ENCODE measurements at places on chromosomes 1 and 21. TPM values are rescaled to one million over a fixed set of nuclear protein-coding genes. Genes with fewer than 3 reads are reported as not detected.

DNA sequence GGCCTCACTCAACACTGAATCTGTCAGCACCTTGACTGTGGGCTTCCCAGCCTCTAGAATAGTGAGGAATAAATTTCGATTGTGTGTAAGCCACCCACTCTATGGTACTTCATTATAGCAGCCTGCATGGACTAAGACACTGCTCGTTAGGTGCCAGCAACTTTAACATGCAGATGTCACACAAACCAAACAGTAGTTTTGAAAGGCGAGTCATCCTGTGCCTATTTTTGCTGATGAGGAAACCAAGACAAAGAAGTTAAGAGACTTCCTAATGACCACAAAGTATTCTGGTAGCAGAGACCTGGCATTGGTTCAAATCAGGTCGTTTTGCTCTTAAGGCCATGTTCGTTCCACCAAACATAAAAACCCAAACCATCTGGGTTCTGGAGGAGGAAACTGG, 42.9 kb downstream of the BATF3 start:
- DNase-seq = no peak

GRCh38 chr1:151945725-151946722, 36.7 kb upstream of the THEM4 start:
- peak; percentile 40 for DNase-seq

DNA sequence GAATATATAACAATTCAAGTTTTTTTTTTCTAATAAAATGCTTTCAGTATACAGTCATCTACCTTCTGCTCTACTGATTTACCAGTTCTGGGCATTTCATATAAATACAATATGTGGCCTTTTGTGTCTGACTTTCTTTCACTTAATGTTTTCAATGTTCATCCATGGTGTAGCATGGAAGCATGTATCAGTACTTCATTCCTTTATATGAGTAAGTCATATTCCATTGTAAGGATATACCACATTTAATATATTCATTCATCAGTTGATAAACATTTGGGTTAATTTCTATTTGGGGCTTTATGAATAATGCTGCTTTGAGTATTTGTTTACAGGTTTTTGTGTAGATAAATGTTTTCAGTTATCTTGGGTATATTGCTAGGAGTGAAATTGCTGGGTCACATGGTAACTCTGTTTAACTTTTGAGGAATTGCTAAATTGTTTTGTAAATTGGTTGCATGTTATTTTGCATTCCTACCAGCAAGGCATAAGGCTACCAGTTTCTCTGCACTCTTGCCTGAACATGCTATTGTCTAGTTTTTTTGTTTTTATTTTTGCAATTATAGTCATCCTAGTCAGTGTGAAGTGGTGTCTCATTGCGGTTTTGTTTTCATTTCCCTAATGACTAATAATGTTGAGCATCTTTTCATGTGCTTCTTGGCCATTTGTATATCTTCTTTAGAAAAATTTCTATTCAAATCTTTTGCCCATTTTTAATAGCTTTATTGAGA, 206.1 kb downstream of the TM2D1 start:
- no peak for DNase-seq

GRCh38 chr1:182484531-182485257, 34.7 kb downstream of the RGSL1 start:
- no peak for DNase-seq

DNA sequence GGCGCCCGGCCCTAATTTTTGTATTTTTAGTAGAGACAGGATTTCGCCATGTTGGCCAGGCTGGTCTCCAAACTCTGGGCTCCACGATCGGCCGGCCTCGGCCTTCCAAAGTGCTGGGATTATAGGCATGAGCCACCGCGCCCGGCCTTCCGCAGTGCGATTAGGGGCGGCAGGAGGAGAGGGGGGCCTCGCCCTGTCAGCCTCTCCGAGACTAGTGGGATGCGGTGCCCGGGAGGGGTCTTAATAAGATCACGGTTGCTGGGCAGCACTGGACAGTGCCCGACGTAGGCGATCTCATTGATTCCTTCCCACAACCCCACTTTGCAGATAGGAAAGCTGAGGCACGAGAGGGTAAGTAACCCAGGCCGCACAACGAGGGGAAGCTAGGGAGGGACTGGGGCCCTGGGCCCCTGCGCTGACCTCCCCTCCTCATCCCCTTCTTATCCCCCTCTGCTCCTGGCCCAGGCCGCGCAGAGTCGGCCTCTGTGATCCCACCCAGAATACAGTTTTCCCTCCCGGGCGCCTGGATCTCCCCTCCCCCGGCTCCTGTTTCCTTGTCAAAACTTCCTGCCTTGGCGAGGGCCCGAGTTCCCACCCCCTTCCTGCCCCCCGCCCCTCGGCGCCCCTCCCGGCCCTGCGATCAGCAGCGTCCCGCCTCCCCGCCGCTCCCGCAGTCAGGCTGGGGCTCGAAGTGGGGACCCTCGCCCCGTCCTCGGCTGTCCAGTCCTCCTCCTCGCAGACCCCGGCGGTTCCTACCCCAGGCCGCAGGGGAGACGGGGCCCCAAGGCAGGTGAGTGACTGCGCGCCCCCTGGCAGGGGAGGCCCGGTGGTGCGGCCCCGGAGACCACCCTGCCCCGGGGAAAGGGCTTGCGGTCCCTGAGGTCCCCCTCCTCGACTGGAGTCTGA, at the start of gene PEAR1:
Gene PEAR1 (plus strand): TSS at position 671 of the 906 bp plus-strand sequence. CDS start 10,209 bp downstream, outside the sequence.
- DNase-seq = peak; percentile 74

GJA8 gene
- not detected for polyA plus RNA-seq

- DNase-seq = no peak
These were observed 172.5 kb upstream of the C1orf174 start for GRCh38 chr1:4072481-4073153.

DNA sequence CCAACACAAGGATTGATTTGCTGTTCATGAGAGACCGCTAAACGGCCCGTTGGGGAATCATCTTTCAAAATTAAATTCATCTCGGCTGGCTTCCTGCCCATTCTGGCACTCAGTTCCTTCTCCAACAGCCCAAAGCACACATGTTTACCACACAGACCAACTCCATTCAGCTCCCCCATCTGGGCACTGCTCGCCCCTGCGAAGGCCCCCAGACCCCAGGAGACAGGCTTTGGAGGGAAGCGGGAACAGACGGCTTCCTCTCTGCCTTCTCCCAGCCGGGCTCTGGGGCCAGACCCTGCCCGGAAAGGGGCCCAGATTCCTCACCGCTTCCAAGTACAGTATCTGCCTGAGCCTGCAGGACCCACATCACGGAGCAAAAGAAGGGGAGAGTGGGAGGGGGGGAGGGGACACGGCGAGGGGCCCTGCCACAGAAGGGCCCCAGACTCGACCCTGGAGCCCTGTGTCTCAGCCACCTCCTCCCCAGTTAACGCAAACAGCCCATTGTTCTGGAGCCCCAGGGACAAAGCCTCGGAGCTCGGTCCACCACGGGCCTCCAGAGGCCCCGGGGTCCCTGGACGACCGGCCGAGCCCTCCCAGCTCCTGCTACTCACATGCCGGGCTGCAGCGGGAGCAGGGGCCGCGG, 660 bp downstream of the MEGF6 start:
- DNase-seq = peak; percentile 86

GRCh38 chr1:1594602-1595260, 5.2 kb downstream of the FNDC10 start:
- DNase-seq = no peak

NBPF10 gene
- polyA plus RNA-seq = 2.0 TPM

- no peak for DNase-seq
These were observed 78.1 kb upstream of the PTBP2 start for GRCh38 chr1:96643519-96643918.

HNRNPCL4 gene
- 0.38 TPM for polyA plus RNA-seq

GRCh38 chr1:75342786-75343185, 208.6 kb downstream of the LHX8 start:
- no peak for DNase-seq

GRCh38 chr1:156241926-156242325, at the start of gene BGLAP:
Gene BGLAP, plus strand, starts transcription at chr1:156242184. Its CDS starts 48 bp downstream, at chr1:156242232.
- DNase-seq = no peak

PADI1 gene
- polyA plus RNA-seq = not detected

DNA sequence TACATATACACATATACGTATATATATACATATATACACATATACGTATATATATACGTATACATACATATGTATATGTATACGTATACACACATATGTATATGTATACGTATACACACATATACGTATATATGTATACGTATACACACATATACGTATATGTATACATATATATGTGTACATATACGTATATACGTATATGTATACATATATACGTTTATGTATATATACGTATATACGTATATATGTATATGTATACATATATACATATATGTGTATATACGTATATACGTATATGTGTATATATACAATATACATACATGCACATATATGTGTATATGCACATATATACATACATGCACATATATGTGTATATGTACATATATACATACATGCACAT, 396.2 kb upstream of the DUSP10 start:
- no peak for DNase-seq

LAMC2 gene
- polyA plus RNA-seq = 53.7 TPM

DNA sequence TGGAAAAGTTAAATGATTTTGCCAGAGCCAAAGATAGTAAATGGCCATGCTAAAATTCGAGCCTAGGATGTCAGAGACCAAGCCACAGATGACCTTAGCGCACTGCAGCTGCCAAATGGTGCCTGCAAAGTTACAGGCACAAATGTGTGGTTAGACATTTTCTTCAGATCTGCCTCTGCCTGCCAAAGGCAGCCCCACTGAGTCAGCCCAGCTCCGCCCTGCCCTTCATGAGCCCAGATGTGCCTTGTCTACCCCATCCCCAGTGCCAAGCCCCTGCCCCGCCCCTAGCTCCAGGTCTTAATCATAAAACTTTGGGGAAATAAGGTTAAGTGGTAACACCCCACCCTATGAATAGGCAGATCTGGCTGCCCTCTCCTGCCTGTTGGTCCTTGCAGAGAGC, 105.9 kb downstream of the DTL start:
- no peak for DNase-seq

GBP7 gene
- 0.15 TPM for polyA plus RNA-seq

BRDT gene
- polyA plus RNA-seq = 0.55 TPM

DNA sequence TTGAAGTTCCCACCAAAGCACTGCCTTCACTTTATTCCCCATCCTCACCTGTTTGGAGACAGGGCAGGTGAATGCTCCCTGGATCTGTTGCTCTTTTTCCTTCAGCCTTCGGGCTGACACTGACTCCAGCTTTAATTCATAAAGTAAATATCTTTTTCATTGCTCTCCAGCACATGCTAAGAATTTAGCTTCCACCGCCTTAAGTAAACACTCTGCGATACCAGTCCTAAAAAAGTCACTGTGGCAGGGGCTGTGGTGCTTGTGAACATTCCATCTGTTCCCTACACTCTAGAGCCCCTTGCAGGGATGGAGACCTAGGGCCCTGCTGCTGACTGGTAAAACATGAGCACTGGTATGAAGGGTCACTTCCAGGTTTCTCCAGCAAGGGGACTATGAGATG, 896 bp upstream of the PLA2G2A start:
- no peak for DNase-seq

DNA sequence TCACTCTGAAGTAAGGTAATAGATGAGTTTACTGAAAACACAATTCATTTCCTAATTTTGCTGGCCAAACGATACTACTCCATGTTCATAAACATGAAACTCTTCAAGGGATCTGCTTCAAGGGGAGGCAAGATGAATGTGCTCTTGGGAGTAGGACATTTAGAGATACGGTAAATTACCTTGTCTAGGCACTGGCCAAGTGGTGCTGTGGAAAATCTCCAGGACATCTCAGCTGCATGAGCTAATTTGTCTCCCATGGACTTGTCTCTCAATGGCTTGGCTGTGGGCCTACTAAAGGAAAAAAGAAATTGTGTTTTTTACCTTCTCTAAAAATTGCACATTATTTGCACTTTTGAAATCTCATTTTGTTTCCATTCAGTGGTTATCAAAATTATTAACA, 780.6 kb downstream of the LTN1 start:
- no peak for DNase-seq

DNA sequence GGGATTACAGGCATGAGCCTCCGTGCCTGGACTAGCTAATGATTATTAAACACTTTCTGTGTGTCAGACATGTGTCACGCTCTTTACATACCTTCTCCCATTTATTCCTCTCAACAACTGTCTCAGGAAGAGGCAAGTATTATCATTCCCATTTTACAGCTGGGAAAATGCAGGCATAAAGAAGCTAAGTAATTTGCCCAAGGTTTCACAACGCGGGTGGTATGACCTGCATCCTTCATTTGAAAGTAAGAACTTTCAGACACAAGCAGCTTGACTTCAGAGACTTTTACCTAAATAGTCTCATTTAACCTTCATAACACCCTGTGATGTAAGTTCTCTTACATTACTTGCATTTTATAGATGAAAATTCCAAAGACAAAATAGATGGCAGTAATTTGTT, 1.0 kb upstream of the ZSCAN20 start:
- no peak for DNase-seq

GRCh38 chr21:20215959-20216358, 782.2 kb upstream of the NCAM2 start:
- DNase-seq = no peak

- DNase-seq = peak; percentile 82
These were observed at the start of gene SPAG17 for GRCh38 chr1:118185084-118185832. Gene SPAG17, minus strand, starts transcription at chr1:118185228. Its CDS starts 71 bp downstream, at chr1:118185157.

DNA sequence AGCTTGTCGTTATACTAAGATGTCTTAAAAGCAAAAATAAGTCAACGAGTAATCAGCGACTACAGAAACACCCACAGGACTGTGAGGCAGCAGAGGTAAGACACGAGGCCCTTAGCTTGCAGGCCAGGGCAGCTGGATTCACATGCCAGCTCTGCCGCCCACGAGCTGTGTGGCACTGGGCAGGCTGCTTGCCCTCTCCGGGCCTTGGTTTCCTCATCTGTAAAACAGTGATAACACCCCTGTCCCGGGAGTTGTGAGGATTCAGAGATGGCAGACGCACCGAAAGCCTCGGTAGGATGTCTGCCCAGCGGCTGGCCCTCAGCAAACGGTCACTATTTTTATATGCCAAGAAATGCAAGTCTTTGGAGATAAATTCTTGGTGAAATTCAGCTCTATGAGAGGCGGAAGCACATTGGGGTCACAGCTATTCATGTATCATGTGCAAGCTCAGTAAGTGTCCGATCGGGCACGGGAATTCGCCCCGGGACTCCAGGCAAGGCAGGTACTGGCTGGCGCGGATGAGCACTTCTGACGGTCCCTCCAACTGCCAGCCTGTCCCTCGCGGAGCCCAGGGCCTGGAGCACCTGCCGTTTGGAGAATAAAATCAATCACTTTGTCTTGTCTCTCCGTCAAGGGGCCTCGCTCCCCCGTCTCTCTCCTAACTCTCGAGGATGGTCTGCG, 1.1 kb downstream of the C2CD2 start:
- DNase-seq = no peak

GRCh38 chr1:76607717-76608116, 259.6 kb upstream of the ST6GALNAC5 start:
- DNase-seq = no peak

DNA sequence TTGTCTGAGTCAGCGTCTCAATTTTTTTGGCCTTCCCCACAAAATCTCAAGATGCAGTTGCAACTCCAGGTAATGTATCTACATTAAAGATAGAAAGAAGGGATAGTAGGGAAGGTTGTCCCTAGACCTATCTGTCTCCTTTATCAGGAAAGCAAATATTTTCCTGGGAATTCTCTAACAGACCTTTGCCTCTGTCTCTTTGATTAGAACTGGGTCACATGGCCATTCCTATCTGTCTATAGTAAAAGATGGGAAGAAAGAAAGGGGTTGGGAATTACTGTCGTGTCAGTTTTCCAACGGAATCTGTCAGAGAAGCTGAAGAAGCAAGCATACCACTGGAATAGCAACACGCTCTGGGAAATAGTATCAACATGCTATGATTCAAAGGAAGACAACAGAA, 48.7 kb downstream of the ZNF326 start:
- DNase-seq = no peak

TMCO2 gene
- not detected for polyA plus RNA-seq

- DNase-seq = no peak
These were observed 62.3 kb downstream of the ZNF644 start for GRCh38 chr1:90959352-90960206.

VTCN1 gene
- 0.63 TPM for polyA plus RNA-seq

- no peak for DNase-seq
These were observed 210.2 kb downstream of the GREM2 start for GRCh38 chr1:240401731-240402130.

Measured in right lung (tissue), 10 donors.